ENCODE measurements at places on chromosomes 6 and 20.

GRCh38 chr6:3236005-3236404, 8.6 kb upstream of the TUBB2B start:
- no peak for DNase-seq

DNA sequence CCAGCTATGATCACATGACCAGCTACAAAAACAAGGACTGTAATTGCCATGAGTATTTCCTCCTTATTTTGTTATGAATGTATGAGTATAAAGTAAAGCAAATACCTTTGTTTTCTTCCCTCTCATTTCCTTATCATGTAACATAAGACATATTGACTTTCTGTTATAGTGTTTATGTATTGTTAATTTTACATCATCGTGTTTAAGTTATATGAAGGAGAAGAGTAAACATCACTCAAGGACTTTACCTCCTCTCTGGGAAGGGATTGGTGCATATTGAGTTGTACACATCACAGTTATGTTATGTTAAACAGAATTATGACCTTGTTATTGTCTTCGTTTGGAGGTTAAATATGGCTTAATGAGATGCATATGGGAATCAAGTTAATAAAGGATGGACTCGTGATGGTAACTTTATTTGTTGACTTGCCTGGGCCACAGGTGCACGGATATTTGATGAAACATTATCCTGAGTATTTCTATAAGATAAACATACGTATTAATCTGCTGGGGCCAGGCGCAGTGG, 57.3 kb upstream of the CNKSR3 start:
- no peak for DNase-seq

- no peak for DNase-seq
These were observed 50.7 kb upstream of the SIRPA start for GRCh38 chr20:1844325-1845162.

GRCh38 chr6:11202513-11203305, 29.8 kb downstream of the NEDD9 start:
- DNase-seq: no peak

DNA sequence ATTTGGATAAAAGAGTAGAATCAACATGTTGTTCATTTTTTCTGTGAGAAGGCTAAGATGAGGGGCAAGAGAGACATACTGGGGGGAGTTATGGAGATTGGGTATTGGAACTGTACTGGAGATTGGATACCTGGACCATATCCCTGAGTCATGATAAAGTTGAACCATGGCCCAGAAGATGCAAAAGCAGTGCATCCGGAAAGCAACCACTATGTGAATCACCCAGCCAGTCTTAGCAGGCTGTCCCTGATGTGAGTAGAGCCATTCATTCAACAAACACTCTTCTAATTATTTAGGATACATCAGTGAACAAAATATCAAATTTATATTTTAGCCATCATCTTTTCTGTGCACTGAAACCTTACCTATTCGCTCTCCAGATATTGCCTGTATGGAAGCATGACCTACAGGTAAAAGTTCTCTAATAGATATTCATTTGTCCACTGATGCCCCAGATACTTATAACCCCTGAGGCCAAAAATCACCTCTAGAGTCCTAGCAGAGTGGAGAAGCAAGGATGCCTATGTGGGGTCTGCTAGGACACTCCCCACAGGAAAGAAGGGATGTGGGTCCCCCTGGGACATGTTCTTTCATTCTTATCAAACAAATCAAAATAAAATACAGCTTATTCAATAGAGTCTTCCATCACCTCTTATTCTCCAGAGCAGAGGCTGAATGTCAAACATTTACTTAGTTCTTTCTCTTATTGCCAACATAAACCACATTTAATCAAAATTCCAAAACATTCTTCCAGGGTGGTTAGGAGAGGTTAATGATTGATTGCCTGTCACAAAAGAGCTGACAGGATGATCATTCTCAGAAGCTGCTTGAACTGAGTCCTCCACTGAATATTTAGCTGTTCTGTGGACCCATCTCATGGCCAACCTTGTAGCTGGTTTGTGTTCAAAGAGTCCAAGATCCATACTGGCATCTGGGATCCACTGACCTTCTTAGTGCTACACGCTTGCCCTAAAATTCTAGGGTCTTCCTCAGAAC, 37.0 kb upstream of the PKHD1 start:
- DNase-seq: no peak

DNA sequence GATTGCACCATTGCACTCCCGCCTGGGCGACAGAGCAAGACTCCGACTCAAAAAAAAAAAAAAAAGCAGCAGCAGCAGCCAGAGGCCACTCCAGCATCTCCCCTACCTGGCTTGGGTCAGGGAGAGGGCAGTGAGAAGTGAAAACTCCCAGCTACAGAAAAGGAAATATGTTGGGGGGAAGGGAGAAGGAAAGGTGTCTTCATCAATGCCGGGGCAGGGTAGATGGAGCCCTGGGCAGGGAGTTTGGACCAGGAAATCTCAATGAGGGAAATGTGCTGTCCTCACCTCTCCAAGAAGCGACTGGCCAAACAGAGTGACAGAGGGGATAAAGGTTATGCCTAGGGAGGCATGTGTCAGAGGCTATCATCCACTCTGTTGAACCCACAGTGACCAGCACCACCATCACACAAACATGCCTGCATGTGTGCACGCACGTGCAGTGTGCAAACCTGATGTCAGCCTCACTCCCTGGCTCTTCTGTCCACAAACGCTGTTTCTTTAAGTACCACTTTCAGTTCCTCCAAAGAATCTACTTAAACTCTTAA, 887 bp upstream of the AIF1 start:
- DNase-seq: no peak
